ENCODE measurements at places on chromosomes 6 and 20. TPM values are rescaled to one million over a fixed set of nuclear protein-coding genes. Genes with fewer than 3 reads are reported as not detected.

DNA sequence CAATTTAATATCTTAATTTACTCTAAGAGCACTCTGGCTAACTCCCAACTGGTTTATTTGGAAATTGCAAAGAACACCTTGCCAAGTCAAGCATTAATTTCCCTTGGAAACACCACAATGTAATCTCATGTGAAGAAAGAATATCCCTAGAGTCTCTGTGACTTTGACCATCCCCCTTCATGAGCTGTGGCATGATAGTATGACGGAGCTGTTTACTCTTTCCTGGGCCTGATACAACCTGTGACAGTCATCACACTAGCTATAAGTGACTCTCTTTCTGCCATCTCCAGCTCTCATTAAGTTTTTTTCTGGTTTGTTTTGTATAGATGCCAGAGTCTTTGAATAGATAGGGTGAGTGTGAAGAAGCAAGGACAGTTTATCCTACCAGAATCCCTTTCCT, 470.3 kb upstream of the JARID2 start:
- no peak for DNase-seq

DNA sequence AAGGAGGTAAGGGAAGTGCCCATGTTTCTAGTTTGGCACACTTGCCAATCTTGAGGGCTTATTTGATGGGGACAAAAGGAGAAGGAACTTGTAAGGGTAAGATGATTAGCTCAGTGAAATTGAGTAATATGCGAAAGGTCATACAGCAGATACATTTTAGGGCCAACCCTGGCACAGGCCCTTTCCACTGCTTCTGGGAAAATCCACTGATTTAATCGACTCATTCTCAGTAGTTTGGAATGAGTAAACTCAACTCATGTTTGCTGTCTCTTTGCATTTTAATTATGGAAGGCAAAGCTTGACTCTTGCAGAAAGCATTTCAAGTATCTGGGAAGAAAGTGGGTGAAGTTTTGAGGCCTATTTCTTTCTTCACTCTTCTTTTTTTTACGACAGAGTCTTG, 20.0 kb downstream of the PHF20 start:
- no peak for DNase-seq

- DNase-seq, result no peak
These were observed 161.9 kb downstream of the COL19A1 start for GRCh38 chr6:70028246-70028645.

DNA sequence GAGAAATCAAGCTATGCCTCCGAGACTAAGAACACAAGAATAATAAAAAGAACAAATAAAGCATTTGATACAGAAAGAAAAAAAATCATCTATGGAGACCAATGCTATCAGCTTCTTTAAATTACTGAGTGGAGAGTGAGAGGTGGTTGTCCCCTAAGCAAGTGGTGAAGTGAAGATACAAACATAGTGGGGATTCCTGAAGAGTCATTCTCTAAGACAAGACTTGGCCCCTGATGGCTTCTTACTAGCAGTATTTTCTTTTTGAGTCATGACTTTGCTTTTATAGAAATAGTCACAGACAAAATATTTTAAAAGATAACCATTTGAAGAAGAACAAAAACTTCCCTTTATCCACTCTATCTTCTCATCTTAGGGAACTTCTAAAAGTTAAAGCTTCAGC, 261.4 kb upstream of the PRDM1 start:
- DNase-seq, result no peak

GRCh38 chr6:129996387-129996786, 22.0 kb upstream of the L3MBTL3 start:
- DNase-seq, result no peak

RPRD1B gene
- 65.3 TPM for total RNA-seq

DNA sequence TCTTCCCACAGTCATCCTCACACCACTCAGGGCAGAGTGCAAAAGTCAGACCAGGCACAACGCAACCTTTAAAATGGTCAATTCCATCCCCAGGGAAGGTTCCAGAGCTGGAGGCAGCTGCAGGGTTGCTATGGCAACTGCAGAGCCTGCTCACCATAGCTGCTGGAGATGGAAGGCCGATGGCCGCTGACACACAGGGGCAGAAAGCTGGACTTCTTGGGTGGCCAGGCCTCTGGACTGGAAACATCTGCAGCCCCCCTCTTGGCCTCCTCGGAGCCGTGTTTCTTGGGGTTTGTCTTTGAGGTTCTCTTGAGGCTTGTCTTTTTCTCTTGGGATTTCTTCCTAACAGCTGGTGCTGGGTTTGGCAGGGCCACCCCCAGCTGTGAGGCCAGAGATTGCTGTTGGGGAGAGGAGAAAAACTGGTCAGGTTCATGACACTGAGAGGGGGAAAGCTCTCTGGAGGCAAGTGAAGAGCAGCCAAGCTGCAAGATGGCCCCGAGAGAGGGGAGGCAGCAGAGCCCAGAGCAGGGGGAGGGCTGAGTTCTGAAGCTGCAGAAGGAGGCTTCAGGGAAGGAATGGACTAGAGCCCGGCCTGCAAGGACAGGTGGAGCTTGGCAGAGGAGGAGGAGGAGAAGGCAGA, 10.2 kb downstream of the BNIP5 start:
- no peak for DNase-seq

DNA sequence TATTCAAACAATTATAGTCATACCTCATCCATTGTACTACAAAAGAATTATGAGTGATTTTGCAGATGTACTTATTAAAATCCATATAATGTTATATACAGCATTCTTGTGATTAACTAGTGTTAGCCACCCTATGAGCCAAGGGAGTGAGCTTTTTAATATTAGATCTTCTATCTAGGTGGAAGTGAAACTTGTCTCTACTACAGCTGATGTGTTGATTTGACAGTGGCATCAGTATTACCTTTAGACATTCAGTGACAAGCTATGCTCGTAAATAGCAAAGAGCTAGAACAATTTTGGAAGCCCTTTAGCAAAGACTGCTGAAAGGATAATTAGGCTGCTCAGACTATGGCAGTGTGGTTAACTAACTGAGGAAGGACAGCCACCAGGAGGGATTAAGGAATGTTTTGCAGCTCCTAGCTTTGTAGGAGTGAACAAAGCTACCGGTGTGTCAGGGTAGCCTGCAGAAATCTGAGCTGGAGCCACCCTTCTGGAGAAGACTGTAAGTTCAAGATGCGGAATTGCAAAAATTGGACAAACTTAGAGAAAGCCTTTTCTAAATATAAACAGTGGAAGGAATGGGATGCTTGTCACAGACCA, 73.7 kb downstream of the AFG1L start:
- no peak for DNase-seq

- DNase-seq, result no peak
These were observed 252.4 kb downstream of the HDGFL1 start for GRCh38 chr6:22821664-22822320.

DNA sequence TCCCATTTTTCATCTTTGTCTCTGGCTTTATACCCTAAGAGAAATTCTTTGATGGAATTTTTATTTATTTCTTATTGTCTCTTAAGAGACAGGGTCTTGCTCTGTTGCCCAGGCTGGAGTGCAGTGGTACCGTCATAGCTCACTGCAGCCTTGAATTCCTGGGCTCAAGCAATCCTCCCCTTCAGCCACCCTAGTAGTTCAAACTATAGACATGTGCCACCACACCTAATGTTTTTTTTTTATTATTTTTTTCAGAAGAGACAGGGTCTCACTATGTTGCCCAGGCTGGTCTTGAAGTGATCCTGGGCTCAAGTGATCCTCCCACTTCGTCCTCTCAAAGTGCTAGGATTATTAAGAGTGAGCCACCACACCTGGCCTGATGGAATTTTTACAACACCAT, 40.5 kb downstream of the FKBP5 start:
- DNase-seq, result no peak

- DNase-seq, result no peak
These were observed 289.1 kb downstream of the GJA1 start for GRCh38 chr6:121724576-121724975.

DNA sequence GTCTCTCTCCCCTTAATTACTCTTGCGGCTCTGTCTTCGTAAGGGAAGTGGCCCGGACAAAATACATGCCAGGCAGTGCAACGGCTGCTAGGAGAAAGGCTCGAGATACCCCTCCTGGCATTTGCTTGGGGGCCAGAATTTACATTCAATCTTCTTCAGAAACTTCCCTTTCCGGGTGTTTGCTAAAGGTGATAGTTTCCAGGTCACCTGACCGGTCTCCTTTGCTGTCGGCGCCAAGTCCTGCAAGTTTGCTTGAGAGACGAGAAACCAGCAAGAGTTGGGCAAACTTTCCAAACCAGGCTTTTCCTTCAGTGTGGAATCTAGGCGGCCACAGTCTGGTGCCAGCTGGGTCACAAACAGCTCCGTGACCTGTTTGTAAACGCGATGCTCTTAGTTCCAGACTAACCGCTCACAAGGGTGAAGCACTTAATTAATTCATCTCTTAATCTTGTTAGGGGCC, 563 bp upstream of the SRSF3 start:
- peak; percentile 41 for DNase-seq

DNA sequence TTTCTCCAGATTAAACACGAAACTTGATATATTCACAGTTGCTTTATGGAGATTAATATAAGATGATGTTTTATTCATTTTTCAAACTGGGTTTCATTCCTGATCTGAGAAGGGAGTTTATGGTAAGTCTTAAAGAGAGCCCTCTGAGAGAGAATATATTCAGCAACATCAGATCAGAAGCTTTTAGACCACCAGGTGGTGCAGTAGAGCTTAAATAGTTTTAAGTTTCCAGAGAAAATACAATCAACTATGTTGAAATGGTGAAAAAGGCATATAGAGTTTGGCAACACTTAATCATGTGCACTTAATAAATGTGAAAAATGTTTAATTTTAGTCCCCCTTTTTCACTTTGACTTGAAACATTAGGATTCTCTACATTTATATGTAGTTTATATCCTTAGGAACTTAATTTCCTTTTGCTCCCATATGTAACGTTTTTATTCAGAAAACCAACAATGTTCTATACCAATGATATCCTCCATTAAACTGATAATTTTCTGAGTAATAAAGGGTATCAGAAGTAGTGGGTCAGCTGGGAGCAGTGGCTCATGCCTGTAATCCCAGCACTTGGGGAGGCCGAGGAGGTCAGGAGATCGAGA, 86.4 kb upstream of the CLDN20 start:
- DNase-seq, result no peak

- peak; percentile 12 for DNase-seq
These were observed 755.8 kb downstream of the PRIM2 start for GRCh38 chr6:58073263-58073662.

WASF1 gene
- total RNA-seq, result 1.7 TPM

GRCh38 chr6:157273756-157274470, 49.4 kb downstream of the TMEM242 start:
- DNase-seq, result peak; percentile 66

GRCh38 chr20:46810448-46811223, 84.0 kb upstream of the EYA2 start:
- no peak for DNase-seq

CST3 gene
- total RNA-seq, result 887 TPM

GRCh38 chr6:123380257-123380656, 256.5 kb downstream of the TRDN start:
- no peak for DNase-seq

- DNase-seq, result no peak
These were observed 26.2 kb upstream of the LRRC1 start for GRCh38 chr6:53768636-53769035.

- DNase-seq, result no peak
These were observed 132.8 kb upstream of the AGPAT4 start for GRCh38 chr6:161406646-161407045.

- DNase-seq, result peak; percentile 50
These were observed 600 bp downstream of the SEC63 start for GRCh38 chr6:107957308-107957908.

- DNase-seq, result no peak
These were observed 86.8 kb upstream of the MPC1 start for GRCh38 chr6:166469426-166469961.

DNA sequence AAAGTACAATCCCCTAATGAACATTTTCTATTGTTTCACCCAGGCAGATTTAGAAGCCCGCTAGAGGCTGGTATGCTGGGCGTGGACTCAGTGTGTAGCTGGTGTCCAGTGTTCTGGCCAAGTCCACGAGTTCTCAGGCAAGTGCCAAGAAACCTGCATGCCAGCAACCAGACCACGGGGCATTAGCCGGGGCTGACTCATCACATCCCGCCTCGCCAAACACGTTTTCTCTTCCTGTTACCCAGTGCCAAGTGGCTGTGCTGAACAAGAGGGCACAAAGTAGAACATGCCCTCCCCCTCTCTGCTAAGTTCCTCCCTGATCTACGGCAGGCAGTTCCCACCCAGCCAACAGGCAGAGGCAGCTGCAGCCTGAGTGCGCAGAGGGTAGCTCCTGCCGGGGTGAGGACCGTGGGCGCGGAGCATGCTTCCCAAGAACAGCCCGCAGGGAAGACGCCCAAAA, 29.6 kb downstream of the RAMACL start:
- DNase-seq, result peak; percentile 89

DNA sequence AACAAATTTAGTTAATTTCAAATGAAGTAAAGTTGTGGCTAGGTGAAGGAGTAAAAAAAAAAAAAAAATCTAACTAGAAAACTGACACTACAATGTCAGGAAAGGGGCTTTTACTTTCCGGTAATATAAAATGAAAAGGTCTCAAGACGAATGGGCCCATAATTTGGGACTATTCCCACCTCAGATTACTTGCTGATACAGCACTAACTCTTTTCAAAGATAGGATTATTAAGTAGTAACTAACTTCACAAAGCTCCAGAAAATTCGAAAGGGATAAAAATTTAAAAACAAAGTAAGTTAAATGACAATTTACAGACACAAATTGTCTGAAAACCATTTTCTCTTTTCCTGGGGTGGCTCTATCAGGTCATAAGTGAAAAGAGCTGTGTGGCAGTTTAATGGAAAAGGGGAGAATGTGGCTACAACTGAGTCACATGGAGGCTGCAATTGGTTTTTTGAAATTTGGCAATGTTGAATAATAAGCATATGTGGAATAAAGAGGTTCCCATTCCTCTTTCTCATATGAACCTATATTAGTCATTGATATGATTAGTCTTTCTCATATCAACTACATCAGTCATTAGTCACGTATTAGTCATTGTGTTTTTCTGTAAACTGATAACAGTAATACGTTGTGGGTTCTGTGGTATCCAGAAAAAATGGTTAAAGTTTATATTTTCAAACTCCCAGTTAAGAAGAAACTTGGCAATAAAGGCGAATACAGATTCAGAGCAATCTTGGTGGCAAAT, 78.0 kb downstream of the RWDD2A start:
- DNase-seq, result no peak

DNA sequence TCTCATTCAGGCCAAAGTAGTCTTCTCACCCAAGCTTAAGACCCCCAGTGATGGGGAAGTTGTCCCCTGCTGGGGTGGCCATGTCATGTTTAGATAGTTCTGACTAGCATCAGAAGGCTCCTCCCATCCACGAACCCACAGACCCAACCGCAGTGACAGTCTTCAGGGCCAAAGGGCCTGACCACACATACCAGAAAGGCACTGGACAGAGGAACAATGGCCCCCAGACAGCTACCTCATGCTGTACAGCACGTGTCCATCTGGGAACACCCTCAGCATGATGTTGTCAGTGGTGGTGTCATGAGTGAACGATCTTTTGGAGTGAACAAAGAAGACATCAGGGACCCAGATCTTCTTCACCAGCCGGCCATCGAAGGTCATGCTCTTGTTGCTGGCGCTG, 46.3 kb downstream of the GABRR2 start:
- DNase-seq, result no peak

DNA sequence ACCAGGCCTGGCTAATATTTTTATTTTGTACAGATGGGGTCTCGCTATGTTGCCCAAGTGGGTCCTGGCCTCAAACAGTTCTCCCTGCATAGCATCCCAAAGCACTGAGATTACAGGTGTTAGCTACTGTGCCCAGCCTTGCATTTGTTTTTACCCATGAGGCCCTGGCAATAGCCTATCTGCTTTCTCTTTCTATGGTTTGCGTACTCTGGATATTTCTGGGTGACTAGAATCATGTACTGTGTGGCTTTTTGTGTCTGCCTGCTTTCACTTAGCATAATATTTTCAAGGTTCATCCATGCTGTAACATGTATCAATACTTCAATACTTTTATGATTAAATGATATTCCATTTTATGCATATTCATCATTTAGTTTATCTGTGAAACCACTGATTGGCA, 451.7 kb downstream of the GRIK2 start:
- no peak for DNase-seq

Measured in left ventricle myocardium superior (tissue), 1 donor.